ENCODE measurements at places on chromosomes 12 and 14. TPM values are rescaled to one million over a fixed set of nuclear protein-coding genes. Genes with fewer than 3 reads are reported as not detected.

GRCh38 chr12:22677781-22678574, 53.0 kb downstream of the ETNK1 start:
- H3K27me3 ChIP-seq, result no peaks in the 10 kb centered on the region
- no peak overlapping the region for H3K4me3 ChIP-seq
- DNase-seq, result no peak

GRCh38 chr12:49971141-49971540, 1.6 kb upstream of the AQP6 start:
- peaks cover 5% of the 10 kb centered on the region for H3K4me1 ChIP-seq
- DNase-seq, result no peak
- no peak overlapping the region for H3K27ac ChIP-seq
- H3K4me3 ChIP-seq, result no peak overlapping the region

DNA sequence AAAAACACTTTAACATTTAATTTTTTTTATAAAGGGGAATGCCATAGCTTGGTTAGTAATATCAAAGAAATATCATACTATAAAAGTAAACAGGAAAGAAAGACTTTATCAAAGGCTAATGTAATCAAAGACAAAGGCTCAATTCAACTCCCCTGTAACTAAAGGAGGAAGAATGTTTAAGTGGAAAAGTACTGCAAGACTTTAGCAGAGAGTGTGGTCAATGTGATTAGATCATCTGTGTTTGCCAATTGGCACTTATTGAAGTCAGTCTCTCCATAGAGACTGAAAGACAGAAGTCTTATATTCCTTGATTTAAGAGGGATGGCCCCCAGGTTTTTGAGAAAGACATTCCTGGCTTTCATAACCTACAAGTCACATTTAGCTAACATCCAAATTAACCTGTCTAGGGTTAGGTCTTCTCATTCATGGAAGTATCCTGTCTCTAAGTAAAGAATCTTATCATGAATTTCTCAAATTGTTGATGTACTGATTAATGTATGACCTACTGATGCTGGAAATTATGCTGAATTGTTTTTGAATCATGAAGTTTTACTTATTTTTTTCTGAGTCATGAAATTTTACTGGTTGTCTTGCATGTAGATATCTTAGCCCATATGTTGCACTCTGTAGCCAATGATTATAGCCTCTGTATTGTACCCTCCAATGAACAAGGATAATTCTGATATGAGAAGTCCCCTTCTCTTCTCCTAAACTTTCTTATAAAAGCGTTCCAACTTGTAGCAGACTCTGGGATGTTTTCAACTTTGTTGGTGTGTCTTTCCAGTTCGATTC, 65.4 kb downstream of the ATXN7L3B start:
- no peaks in the 10 kb centered on the region for H3K4me1 ChIP-seq
- no peaks in the 10 kb centered on the region for H3K36me3 ChIP-seq
- DNase-seq, result no peak
- no peak overlapping the region for H3K4me3 ChIP-seq
- no peaks in the 10 kb centered on the region for H3K27me3 ChIP-seq

DNA sequence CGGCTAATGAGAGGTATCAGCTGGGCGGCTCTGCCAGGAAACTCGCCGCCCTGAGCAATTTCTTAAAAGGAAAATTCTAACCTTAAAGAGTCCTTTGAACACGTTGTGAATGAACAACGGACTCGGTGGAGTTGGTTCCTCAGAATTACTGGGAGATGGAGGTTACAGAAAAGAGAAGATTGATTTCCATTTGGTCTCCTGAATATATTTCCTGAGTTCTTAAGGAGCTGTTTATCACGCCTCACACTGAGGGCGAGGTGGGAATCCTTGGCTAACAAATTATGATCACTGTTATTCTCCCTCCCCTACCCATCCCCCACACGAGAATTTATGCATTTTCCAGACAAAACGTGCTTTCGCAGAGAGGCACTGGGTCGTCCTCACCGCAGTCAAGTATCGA, 194.5 kb upstream of the C14orf180 start:
- H3K36me3 ChIP-seq, result no peaks in the 10 kb centered on the region
- H3K27ac ChIP-seq, result peak overlapping the region; percentile 55
- DNase-seq, result no peak
- H3K4me1 ChIP-seq, result peaks cover 33% of the 10 kb centered on the region

GRCh38 chr12:113092607-113093408, 36.3 kb downstream of the DTX1 start:
- peaks cover 34% of the 10 kb centered on the region for H3K4me1 ChIP-seq
- no peaks in the 10 kb centered on the region for H3K36me3 ChIP-seq
- H3K27ac ChIP-seq, result peak overlapping the region; percentile 69
- H3K4me3 ChIP-seq, result no peak overlapping the region
- DNase-seq, result no peak

GRCh38 chr12:29782871-29783772, 620 bp downstream of the TMTC1 start:
- H3K4me3 ChIP-seq, result peak overlapping the region; percentile 38
- no peaks in the 10 kb centered on the region for H3K36me3 ChIP-seq
- DNase-seq, result no peak
- no peak overlapping the region for H3K27ac ChIP-seq
- peaks cover 39% of the 10 kb centered on the region for H3K27me3 ChIP-seq
- H3K4me1 ChIP-seq, result no peaks in the 10 kb centered on the region

LALBA gene
- not detected for total RNA-seq

CSRP2 gene
- not detected for total RNA-seq

DNA sequence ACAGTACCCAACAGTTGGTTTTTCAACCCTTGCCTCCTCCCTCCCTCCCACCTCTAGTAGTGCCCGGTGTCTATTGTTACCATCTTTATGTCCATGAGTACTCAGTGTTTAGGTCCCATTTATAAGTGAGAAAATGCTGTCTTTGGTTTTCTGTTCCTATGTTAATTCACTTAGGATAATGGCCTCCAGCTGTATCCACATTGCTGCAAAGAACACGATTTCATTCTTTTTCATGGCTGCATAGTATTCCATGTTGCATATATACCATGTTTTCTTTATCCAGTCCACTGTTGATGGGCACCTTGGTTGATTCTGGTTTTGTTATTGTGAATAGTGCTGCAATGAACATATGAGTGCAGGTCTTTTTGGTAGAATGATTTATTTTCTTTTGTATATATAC, 631.3 kb downstream of the MED13L start:
- no peak overlapping the region for H3K4me3 ChIP-seq
- no peaks in the 10 kb centered on the region for H3K36me3 ChIP-seq
- no peak overlapping the region for H3K27ac ChIP-seq
- no peaks in the 10 kb centered on the region for H3K4me1 ChIP-seq

ZDHHC22 gene
- total RNA-seq, result not detected

DNA sequence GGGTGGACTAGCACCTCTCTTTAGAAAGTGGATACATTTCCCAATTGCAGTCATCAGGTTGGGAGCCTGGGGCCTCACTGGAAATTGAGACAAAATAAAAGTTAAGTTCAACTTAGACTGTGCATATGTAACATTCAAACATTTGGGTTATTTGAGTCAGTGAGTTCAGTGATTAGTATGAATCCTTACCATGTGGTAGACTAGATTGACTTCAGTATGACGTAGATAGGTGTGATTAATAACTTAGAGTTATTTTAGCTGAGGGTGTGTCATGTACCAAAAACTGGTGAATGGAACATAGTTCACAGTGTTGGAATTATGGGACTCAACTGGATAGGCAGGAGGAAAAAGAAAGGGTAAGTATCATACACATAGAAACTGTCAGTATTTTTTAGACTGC, 8.0 kb upstream of the SSTR1 start:
- no peak overlapping the region for H3K27ac ChIP-seq
- no peaks in the 10 kb centered on the region for H3K36me3 ChIP-seq
- H3K27me3 ChIP-seq, result no peaks in the 10 kb centered on the region
- DNase-seq, result no peak
- H3K4me1 ChIP-seq, result peaks cover 5% of the 10 kb centered on the region

- H3K27me3 ChIP-seq, result no peaks in the 10 kb centered on the region
- no peak for DNase-seq
- peaks cover 19% of the 10 kb centered on the region for H3K36me3 ChIP-seq
- H3K4me1 ChIP-seq, result no peaks in the 10 kb centered on the region
- H3K27ac ChIP-seq, result no peak overlapping the region
Measured at GRCh38 chr14:88437658-88438057, 52.2 kb downstream of the SPATA7 start.

ADIPOR2 gene
- 38.5 TPM for total RNA-seq

DNA sequence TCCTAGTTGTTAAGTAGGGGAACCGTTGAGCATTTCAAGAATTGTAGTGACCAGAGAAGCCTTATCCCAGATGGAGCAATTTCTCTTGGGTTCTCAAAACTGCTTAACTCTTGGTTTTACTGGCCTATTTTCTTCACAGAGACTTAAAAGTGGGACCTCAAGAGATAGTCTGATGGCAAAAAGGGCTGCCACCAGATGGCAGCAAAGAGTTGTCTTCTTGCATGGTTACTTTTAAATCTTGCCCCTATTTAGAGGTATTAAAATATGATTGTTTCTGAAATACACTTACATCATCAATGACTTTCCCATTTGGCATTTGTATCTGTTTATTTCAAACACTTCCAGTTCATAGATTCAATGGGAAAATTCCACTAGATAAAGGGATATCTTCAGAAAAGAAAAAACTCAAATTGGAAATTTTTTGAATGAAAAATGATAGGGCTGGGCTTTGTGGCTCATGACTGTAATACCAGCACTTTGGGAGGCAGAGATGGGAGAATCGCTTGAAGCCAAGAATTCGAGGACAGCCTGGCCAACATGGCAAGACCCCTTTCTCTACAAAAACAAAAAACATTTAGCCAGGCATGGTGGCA, 69.9 kb upstream of the CNTN1 start:
- H3K4me3 ChIP-seq, result no peak overlapping the region
- DNase-seq, result no peak
- no peak overlapping the region for H3K27ac ChIP-seq
- H3K27me3 ChIP-seq, result no peaks in the 10 kb centered on the region
- no peaks in the 10 kb centered on the region for H3K4me1 ChIP-seq

DNA sequence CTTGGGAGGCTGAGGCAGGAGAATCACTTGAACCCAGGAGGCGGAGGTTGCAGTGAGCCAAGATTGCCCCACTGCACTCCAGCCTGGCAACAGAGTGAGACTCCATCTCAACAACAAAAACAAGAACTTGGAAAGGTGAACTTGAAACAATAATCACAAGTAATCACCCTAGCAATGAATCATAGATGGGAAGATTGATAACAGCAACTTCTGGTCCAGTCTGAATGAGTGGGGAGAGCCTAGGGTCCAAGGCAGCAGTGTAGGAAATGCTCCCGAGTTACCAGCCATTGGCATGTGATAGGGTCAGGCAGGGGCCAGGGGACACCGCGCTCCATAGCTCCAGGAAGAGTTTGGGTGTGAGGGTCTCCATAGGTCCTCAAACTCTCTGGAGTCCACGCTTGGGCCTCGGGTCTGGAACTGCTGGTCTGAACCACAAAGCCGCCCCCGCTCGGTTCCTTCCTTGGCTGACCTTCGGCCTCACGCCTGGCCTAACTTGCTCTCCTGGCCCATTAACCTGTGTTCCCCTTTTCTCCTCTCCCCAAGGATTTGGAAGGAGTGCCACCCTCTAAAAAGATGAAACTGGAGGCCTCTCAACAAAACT, 19.9 kb upstream of the MLXIP start:
- peaks cover 16% of the 10 kb centered on the region for H3K4me1 ChIP-seq
- H3K4me3 ChIP-seq, result no peak overlapping the region
- H3K27me3 ChIP-seq, result no peaks in the 10 kb centered on the region
- no peak overlapping the region for H3K27ac ChIP-seq

SLC7A7 gene
- 3.5 TPM for total RNA-seq

SIRT4 gene
- 2.4 TPM for total RNA-seq

- no peak overlapping the region for H3K4me3 ChIP-seq
- no peaks in the 10 kb centered on the region for H3K36me3 ChIP-seq
- peaks cover 16% of the 10 kb centered on the region for H3K27me3 ChIP-seq
- no peak overlapping the region for H3K27ac ChIP-seq
- no peak for DNase-seq
Measured at GRCh38 chr12:3117591-3118015, 40.4 kb downstream of the TSPAN9 start.

DNA sequence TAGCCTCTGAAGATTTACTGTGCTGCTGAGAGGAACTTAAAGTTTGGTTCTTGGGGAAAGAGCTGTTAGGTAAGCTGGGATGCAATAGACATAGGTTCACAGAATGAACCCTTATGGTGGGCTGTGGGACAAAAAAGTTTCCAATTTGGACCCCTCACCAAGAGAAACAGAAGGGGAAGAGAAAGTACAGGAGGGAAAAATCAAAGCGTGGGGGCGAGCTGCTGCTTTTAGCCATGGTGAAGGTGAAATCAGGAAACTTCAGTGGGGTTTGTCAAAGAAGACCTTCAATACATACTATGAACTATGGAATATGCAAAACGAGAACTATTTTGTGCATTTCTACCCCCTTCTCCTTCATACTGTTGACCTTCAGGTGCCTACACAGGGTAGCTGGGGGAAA, 10.6 kb upstream of the NINJ2 start:
- H3K36me3 ChIP-seq, result no peaks in the 10 kb centered on the region
- H3K27me3 ChIP-seq, result no peaks in the 10 kb centered on the region
- peaks cover 25% of the 10 kb centered on the region for H3K4me1 ChIP-seq
- peak overlapping the region; percentile 94 for H3K27ac ChIP-seq

- H3K4me1 ChIP-seq, result no peaks in the 10 kb centered on the region
- DNase-seq, result no peak
- H3K4me3 ChIP-seq, result no peak overlapping the region
- no peak overlapping the region for H3K27ac ChIP-seq
Measured at GRCh38 chr12:83114966-83115365, 428.3 kb downstream of the TMTC2 start.

LPAR5 gene
- 18.9 TPM for total RNA-seq

DNA sequence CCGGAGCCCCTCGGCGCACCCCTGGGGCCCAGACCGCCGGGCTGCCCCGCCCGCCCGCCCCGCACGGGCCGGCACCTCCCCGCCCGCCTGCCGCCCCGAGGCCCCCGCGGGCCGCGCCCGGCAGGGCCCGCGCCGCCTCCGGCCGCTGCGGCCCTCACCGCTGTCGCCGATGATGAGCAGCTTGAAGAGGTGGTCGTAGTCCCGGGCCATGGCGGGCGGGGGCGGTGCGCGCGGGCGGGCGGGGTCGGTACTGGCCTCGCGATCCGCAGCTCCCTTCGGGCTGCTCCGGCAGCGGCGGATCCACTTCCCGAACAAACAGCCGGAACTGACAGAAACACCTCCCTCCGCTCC, at the start of gene RAB35:
RAB35 (minus strand) TSS at position 313 of the 351 bp plus-strand sequence; CDS start at position 210, 103 bp downstream.
- H3K4me3 ChIP-seq, result peak within 1 kb of the TSS; percentile 97
- peaks cover 2% of the 10 kb centered on the region for H3K36me3 ChIP-seq
- no peaks in the 10 kb centered on the region for H3K27me3 ChIP-seq
- H3K4me1 ChIP-seq, result peaks cover 75% of the 10 kb centered on the region
- DNase-seq, result no peak

GRCh38 chr12:64252681-64253080, 30.6 kb upstream of the KICS2 start:
- no peaks in the 10 kb centered on the region for H3K27me3 ChIP-seq
- H3K27ac ChIP-seq, result no peak overlapping the region
- no peaks in the 10 kb centered on the region for H3K4me1 ChIP-seq
- H3K36me3 ChIP-seq, result no peaks in the 10 kb centered on the region
- H3K4me3 ChIP-seq, result no peak overlapping the region
- no peak for DNase-seq

TROAP gene
- 1.7 TPM for total RNA-seq

DNA sequence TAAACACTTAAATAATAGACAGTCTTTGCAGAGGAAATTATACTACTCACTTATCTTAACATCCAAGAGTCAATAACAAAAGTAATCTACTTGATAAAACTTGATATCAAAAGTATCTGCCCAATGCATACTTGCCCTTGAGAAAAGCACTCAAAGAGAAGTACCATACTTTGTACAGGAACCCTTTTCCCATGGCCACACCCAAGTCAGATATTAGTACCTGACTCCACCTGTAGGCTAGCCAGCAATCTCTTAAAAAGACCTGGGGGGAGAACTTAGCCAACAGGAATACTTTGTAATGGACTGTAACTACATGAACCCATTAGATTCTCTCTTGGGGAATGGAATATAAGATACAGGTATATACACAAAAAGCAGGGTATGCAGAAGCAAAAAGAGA, 99.6 kb upstream of the HECTD1 start:
- DNase-seq, result no peak
- H3K27me3 ChIP-seq, result no peaks in the 10 kb centered on the region
- H3K4me1 ChIP-seq, result no peaks in the 10 kb centered on the region
- peaks cover 28% of the 10 kb centered on the region for H3K36me3 ChIP-seq
- no peak overlapping the region for H3K27ac ChIP-seq
- H3K4me3 ChIP-seq, result no peak overlapping the region

All from naive thymus-derived CD8-positive, alpha-beta T cell (primary cell).